Brain microvascular endothelial cell (primary cell): ENCODE measurements at places on chromosomes 4 and X.

- no peak for DNase-seq
Measured at GRCh38 chr4:5572114-5572513, 136.2 kb downstream of the EVC2 start.

DNA sequence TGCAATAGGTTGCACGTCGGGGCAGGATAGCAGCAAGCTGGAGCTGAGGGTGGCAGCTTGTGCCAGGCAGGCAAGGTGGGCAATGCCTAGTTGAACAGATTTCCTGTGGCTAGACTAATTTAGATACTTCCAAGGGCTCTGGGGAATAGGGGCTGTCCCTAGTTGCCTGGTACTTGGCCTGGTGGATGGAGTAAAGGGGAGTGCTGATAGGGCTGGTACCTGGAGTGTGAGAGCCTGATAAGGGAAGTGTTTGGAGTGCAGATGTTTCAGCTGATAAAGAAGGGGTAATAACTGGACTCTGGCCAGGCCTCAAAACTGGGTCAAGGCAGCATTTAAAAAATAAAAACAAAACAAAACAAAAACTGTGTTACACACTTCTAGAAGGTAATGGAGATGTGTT lies 665.5 kb downstream of the CCSER1 start:
- no peak for DNase-seq

GRCh38 chr4:185513489-185514181 lies 21.7 kb downstream of the PDLIM3 start:
- peak; percentile 55 for DNase-seq

DNA sequence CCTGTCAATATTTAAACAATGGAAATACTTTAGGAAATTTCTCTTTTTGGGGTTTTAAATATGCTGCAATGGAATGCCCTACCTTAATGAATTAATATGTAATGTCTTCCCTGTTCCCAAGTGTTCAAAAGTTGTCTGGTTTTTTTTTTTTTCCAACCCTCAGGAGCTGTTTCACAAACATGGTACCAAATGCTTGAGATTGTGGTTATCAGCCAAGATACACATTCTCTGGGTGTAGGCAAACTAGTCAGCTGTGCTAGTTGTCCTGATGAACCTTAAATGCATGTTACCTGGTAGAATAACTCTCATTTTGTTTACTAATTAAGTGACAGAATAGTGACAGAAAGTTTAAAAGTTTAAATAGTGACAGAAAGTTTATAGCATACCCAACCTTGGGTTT lies 50.7 kb downstream of the FHL1 start:
- DNase-seq, result no peak

DNA sequence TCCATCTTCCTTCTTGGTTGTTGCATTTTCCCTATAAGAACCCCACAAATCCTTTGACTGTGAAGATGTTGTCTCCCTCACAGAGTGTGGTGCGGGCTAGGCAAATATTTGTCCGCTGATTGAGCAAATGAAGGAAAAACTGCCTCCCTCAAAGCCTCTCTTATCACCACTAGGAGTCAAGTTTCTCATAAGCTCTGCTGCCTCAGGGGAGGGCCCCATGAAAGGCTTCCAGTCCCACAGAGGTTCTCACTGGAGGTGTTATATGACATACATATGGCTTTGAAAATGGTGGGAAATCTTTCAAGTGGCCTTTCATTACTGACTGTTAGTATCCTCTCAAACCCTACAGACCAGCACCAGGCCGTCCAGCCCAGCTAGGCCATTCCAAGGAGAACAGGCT lies 9.3 kb downstream of the VGLL1 start:
- no peak for DNase-seq
